ENCODE measurements at places on chromosomes 12 and 14.

DNA sequence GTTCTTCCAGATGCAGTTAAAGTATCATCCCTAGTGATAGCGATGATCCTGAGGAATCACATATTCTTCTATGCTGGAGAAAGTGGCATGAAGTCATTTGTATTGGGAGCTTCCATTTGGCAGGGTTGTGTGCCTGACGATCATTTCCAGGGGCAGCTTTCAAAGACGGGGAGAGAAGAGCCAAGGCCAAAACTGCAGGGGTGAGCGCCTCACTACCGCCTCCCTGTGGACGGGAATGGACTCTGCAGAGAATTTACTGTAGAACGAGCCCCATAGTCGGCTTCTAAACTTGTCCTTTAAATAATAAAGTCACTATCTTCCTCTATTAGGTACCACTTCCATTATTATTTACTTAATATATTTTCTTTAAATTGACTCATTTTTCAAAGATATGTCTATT lies 555.9 kb upstream of the TMEM132C start:
- no peak for DNase-seq

GRCh38 chr12:75884465-75884985 lies 147.1 kb downstream of the PHLDA1 start:
- DNase-seq: no peak

GRCh38 chr12:49789992-49790391 lies 38.2 kb downstream of the NCKAP5L start:
- no peak for DNase-seq

DNA sequence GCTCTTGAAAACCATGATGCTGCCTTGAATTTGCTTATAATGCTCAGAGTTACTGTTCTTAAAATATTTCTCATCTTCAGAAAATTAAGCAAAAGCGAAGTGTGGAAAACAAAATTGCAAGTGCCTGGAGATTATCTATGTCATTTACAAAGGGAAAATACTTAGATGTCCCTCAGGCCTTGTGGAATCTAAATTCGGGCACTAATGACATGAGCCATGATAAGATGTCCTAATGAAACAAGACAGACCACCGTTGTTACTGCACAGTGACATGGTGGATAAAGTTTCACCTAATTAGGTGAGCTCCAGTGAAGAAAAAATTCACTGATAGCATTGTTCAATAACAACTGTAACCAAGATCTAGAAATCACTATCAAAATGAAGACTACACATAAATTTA lies 30.4 kb downstream of the PPP1R13B start:
- no peak for DNase-seq

GRCh38 chr12:90897316-90897715 lies 57.7 kb downstream of the CCER1 start:
- no peak for DNase-seq

- DNase-seq: no peak
Observed at GRCh38 chr12:70985850-70986249, 65.3 kb upstream of the PTPRR start.

GRCh38 chr12:116325336-116325664 lies 47.8 kb upstream of the MED13L start:
- no peak for DNase-seq

All from activated T-helper 1 cell treated with anti-CD3 and anti-CD28 coated beads, Interleukin-2, amount 50 U/mL, for 16 hours (primary cell).